ENCODE measurements at places on chromosomes 2 and 18. TPM values are rescaled to one million over a fixed set of nuclear protein-coding genes. Genes with fewer than 3 reads are reported as not detected.

MYOM1 gene
- under 0.01 TPM for total RNA-seq

CCDC121 gene
- 1.4 TPM for total RNA-seq

DSG3 gene
- total RNA-seq: under 0.01 TPM

LRRC30 gene
- not detected for total RNA-seq
